ENCODE measurements at places on chromosomes 4 and X.

DNA sequence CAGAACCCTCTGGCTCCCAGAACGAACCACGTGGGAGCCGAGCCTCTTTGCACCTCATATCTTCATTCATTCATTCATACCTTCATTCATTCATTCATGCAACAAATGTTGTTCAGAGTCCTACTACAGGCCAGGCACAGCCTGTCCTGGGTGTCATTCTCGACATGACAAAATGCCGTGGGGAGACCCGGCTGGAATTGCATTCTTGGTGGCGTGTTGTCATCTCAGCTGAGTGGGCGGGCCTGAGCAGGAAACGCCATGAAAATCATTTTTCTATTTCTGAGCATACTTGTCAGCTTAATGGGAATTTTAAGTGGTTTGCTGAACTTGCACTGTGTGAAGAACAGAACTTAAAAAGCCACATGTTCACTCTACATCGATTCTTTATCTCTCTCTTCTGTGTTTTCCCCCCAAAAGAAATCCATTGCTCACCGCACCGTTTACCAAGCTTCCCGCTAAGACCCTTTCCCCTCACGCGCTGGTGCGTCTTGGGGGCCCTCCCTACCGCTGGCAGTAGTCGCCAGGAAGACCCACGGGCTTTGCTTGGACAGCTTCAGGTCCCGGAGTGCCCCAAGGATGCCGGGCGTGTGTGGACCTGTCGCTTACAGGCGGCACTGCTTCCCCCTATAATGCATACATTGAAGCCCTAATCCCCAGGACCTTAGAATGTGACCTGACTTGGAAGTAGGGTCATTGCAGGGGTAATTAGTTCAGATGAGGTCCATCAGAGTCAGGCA is 41.6 kb upstream of the HMX1 start:
- no peak for DNase-seq

- DNase-seq, result no peak
Measured at GRCh38 chr4:25592736-25593135, 62.9 kb upstream of the SLC34A2 start.

GRCh38 chrX:18126971-18127370 is 93.7 kb downstream of the BEND2 start:
- DNase-seq, result no peak

DNA sequence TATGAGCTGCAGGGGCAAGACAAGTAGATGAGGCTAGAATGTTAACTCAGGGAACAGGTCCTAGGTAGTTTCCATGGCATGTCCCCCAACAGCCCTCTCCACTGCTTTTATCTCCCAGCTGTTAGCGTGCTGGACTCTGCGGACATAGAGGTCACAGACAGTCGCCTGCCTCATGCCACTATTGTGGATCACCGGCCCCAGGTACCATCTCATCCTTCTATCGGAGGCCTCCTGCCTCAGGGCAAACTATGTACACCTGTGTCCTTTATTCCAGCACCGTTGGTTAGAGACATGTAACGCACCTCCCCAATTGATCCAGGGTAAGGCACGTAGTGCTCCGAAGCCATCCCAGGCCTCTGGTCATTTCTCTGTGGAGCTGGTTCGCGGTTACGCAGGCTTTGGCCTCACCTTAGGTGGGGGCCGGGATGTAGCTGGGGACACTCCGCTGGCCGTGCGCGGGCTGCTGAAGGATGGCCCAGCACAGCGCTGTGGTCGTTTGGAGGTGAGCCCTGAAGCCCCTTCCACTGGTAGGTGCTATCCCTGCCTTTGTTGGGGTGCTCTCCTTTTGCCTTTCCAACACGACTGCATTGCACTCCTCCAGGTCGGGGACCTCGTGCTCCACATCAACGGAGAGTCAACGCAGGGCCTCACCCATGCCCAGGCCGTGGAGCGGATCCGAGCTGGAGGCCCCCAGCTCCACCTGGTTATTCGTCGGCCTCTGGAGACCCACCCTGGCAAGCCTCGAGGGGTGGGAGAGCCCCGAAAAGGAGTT is 2.2 kb downstream of the MAGIX start:
- no peak for DNase-seq

- no peak for DNase-seq
Measured at GRCh38 chr4:25100021-25100555, 60.2 kb downstream of the SEPSECS start.

DNA sequence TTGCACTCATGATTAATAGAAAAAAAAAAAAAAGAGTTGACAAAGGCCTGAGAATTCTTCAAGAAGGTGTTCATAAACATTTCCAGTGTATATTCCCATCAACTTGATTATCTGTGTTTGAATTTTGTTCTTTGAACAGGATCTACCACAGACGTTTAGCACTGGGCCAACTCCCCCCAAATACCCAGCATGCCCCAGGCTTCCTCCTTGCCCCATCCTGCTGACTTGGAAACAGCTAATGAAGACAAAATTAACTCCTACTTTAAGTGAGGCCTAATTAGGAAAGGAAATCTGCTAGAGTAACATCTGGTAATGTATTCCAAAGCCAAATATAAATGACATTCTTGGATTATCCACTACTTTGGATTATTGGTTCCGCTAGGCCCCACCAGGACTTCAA is 52.5 kb downstream of the PPARGC1A start:
- DNase-seq, result no peak

All from choroid plexus epithelial cell (primary cell).